Omental fat pad (tissue), 4 donors: ENCODE measurements at places on chromosomes 3 and 15. TPM values are rescaled to one million over a fixed set of nuclear protein-coding genes. Genes with fewer than 3 reads are reported as not detected.

- DNase-seq = no peak
Measured at GRCh38 chr15:58770519-58770856, 614 bp upstream of the MINDY2 start.

GRCh38 chr3:141368062-141368924, at the start of gene ZBTB38:
ZBTB38 (plus strand) TSS chr3:141368504; CDS start chr3:141442389, 73,885 bp downstream.
- peak; percentile 31 for DNase-seq

DNA sequence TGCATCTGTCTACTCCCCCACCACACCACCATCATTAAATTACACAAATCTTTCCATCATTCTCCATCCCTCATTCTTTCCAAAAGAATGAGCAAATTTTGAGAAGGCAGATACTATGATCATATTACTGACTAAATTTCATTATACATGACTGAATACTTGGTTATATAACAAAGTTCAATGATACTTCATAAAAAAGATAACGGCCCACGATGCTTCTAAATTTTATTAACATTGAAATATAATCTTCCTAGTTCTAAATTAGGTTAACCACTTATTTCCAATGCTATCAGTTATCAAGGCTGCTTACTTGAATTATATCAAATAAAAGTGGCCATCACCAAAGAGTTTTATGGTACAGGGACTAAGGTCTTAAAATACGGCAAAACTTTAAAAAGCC, 13.5 kb downstream of the HERC1 start:
- DNase-seq = no peak

DNA sequence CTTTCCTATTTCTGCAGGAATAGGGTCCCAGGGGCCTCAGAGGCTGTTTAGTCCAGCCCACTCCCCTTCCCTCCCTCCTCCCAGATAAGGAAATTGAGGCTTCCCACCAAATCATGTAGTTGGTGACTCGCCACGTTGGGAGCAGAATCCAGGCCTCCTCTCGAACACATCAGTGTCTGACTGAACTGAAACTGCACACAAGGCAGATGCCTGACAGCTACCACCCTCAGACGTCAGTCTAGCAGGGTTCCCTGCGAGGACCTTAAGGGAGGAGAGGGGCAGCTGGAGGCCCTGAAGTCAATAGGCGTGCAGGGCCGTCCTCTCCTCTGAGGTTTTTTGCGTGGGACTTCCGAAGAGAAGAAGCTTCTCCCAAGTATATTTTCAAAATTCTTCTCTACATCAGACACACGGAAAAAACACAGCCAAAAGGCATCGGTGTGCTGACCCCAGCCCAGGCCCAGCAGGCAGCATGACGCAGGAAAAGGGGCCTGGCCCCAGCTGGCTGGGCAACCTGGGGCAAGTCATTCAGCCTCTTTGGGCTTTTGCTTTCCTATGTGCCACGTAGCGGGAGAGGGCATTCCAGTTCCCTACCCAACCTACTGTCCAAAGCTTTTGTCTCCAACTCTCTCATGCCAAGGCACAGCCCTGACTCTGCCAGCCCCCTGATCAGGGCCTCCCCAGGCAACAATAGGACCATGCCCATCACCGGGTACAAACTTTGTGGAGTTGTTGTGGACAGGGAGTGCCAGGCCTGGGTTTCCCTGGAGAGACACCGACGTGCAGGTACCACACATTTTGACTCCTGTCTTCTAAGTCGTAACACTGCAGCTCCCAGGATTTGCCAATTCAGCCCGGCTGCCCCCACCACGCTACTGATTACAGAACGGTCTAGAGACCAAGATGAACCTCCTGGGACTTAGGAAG, 283.1 kb downstream of the XXYLT1 start:
- no peak for DNase-seq

DNA sequence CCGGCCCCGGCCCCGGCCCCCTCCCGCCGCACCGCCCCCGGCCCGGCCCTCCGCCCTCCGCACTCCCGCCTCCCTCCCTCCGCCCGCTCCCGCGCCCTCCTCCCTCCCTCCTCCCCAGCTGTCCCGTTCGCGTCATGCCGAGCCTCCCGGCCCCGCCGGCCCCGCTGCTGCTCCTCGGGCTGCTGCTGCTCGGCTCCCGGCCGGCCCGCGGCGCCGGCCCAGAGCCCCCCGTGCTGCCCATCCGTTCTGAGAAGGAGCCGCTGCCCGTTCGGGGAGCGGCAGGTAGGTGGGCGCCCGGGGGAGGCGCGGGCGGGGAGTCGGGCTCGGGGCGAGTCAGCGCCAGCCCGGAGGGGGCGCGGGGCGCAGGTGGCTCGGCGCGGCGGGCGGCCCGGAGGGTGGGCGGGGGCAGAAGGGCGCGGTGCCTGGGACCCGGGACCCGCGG, 352 bp downstream of the CHRD start:
- DNase-seq = no peak

DNA sequence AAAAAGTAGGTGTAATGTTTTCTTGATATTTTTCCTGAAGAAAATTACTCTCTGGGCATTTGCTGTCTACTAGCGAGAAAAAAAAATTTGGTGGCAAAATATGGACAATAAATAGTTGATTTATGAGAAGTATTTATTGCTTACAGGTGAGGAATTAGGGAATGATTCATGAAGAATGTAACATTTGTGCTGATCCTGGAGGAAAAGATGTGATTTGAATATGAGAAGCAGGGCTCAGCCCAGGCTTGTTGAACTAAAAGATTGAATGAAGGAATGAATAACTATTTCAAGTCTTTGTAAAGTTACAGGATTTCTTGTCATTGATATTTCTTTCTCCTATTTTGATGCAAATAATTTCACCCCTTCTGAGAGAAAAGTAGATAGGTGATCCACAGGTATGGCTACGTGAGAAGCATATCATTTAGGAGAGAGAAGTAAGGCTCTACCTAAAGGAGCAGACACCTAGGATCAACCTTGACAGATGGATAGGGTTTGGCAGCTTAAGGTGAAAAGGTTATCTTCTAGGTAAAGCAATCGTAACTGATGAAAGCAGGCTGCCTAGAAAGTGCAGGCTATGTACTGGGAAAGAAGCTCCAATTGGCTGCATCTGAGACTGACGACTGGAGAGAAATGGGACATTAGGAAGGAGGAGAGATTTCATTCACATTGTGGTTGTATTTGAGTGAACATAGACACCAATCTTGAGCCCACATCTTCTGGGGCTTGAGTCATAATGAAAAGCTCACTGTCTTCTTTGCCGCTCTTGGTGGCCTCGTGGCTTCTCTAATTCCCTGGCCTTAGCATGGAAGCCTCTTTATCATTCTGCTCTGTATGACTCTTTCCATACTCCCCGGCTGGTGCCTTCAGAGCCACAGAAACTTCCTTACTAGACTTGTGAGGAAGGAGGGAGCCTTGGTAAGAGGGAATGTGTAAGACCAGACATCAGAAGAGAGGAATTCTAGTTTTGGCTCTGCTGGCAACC, 106.5 kb downstream of the P3H2 start:
- DNase-seq = no peak

GRCh38 chr3:68945225-68945624, 12.9 kb upstream of the TAFA4 start:
- no peak for DNase-seq

GRCh38 chr3:105629718-105630117, 239.1 kb downstream of the CBLB start:
- DNase-seq = no peak

GRCh38 chr3:48465531-48466378, 19.2 kb downstream of the ATRIP start:
- DNase-seq = peak; percentile 87

DNA sequence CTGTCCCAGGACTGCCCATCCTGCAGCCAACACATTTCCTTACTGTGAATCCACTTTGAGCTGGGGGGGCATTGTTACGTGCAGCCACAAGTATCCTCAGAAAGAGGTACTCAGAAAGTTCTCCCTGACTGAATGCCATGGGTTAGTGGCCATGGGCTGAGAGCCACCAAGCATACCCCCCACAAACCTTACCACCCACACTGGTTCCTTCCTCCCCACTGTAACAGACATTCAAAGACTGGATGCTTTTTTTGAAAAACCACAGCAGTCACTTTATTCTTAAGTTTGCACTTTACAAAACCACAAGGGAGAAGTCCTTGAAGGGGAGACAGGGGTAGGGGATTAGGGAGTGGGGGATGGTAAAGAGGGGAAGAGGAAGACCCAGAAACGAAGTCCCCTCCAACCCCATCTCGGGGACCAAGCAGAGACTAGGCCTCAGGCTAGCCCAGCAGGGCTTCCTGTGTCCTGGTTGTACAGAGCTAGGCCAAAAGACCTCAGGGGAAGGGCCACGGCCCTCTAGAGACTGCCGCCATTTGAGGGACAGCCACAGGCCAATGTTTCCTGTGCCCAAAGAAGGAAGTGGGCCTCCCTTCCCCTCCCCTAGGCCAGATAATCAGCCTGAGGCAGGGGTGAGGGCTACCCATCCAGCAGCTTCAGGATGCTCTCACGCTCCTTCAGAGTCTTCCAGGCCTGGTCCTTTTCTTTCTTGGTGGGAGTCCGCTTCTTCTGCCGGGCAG, 10.1 kb upstream of the CAMK1 start:
- no peak for DNase-seq

- no peak for DNase-seq
Measured at GRCh38 chr3:43104660-43105595, 951 bp downstream of the POMGNT2 start.

DNA sequence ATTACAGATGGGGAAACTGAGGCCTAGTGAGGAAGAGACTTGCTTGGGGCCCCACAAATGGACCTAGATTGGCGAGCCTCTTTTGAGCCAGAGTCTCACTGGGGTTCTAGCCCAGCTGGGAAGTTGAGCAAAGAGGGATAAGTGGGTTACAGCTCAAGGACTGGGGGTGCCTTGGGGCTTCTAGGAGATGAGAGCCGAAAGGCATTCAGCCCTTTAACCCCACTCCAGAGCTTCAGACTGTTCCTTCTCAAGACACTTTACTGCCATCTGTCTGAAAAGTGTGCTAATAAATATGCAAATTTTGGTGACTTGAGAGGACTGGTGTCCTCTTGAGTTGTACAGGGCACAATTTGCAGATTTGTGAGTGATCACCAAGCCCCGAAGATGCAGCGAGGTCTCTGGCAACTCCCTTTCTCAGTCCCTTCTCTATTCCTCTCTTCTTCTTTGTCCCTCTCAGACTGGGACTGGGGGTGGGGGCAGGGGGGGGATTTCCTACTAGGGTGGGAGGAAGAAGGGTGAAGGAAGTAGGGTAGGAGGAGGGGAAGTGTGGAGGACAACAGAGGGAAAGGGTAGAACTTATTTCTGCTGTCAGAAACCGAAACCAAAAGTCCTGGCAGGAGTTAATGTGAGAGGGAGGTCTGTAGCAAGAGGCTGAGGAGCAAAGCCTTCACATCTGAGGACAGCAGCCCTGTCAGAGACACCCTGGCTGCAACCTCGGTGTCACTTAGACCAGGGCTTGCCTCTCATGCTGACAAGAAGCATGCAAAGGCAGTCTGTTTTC, 16.2 kb upstream of the ANKDD1A start:
- DNase-seq = no peak

DNA sequence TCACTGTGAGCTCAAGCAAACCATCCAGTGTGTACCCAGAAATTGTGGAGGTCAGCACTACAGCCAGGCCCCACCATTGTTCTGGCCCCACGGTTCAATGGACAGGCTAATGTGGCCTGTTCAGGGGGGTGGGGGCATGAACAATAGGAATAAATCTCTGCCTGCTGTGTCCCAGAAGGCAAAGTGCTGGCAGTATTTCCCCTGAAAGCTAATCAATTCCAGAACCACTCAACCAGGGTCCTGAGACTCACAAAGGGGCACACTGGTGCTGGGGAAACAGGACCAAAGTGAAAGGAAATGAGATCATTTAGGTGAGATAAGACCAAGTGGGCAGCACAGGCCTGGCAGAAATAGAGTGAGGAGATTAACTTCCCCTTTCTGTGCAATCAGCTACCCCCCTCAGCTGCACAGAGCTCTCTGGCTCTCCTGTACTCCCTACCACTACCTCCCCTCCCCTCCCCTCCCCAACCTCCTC, 11.5 kb downstream of the CRYGS start:
- DNase-seq = no peak

GRCh38 chr3:172129850-172130716, 90.7 kb downstream of the FNDC3B start:
- peak; percentile 87 for DNase-seq

Gene ARIH2
- 122 TPM for total RNA-seq

Gene CD86
- 17.2 TPM for total RNA-seq

Gene KCNMB3
- total RNA-seq = 1.8 TPM

Gene ZNF445
- 10.1 TPM for total RNA-seq

Gene SLC27A2
- 1.6 TPM for total RNA-seq

Gene GTPBP8
- 21.6 TPM for total RNA-seq

Gene MEX3B
- 0.74 TPM for total RNA-seq

Gene TEX55
- total RNA-seq = not detected
